ENCODE measurements at places on chromosomes 2 and 18.

DNA sequence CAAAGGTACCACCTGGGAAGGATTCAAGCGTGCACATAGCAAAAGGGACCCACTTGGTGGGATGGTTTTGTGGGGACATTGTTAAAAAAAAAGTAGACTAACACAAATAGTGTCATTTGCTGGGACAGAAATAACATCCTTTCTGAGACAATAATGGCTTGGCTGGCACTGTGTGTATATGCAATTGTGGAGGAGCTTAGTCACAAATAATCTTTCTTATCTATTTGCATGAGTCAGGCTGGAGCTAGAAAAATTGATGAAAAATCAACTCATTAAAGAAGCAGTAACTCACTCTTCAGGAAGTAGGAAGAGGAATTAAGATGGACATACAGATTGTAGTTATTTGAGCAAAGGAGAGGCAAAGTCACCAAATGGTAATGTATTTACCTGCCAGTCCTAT, 29.5 kb upstream of the ITGB6 start:
- DNase-seq: no peak

- no peak for DNase-seq
Observed at GRCh38 chr2:95277246-95277906, 3.1 kb downstream of the PROM2 start.

DNA sequence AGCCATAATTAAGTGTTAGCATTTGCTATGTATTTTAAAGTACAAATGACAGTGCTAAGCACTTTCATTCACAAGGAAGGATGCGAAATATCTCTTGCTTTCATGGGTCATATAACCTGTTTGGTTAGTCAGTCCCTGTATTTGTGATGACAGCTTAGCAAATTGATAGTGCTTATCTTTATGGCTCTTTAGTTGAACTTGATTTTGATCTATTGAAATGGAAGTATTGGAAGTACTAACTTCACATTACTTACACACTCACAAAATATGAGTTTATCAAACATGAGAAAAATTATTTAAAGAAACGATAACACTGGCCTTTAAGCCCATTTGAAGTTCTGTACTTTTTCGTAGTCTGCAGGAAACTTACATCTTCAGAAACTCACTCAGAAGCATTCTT, 97.4 kb upstream of the NEUROD1 start:
- DNase-seq: no peak

- DNase-seq: no peak
Observed at GRCh38 chr18:64202863-64203262, 54.0 kb upstream of the LINC00305 start.

DNA sequence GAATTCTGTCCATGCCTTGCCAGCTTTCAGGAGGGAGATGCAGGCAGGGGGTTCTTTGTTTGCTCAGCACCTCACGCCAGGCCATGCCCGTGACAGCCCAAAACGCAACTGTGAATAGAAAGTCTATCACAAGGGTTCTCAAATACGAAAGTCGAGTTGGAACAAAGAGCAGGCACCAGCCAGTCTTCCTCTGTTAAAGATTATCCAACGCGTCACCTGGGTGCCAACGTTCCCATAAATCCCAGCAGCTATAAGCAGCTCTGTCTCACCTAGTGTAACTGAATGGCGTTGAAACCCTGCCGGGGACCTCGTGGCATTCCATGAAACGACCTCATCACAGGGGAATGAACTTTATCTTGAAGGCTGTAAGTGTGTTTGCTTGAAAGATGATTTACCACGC, 84.8 kb upstream of the GATA6 start:
- DNase-seq: no peak

DNA sequence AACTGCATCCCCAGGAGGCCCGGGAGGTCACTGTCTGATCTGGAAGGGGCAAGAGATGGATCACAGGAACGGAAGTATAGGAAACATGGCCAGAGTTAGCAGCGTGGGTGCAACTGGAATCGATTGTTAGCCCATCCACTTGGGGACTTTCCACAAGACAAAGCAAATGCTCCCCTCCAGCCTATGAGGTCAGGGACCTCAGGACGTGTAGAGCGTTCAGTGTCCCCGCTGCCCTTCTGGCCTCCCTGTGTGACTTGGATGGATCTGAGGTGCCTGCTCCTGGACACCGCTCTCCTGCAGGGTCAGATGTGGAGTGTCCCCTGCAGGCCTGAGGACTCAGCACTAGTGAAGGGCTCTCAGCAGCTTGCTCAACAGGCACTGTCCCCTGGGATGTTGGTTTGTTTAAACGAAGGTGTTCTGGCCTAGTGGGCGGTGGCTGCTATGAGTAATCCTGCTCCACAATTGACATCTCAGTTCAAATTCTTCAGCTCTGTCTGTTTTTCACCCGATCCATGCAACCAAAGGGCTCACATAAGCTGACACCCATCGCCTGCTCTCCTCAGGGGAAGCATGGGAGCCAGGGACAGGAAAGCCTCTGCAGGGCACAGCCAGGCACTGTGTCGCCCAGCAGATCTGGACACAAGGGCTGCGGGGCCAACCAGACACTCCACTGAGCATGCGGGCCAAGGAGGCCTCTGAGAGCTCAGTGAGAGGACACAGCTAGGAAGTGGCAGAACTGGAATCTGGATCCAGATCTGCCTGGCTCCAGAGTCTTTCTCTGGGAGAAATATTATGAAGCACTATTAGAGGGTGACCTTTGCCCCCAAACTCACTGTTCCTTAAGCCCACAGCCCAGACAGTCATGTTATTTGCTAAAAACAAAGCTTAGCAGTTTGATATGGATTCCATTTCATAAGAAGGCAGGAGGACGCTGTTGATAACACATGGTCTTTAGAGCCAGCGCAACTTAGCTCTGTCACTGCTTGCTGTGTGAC, 78.5 kb downstream of the RHOB start:
- DNase-seq: no peak

- DNase-seq: no peak
Observed at GRCh38 chr2:180781276-180781675, 199.1 kb upstream of the UBE2E3 start.
